ENCODE measurements at places on chromosomes 5 and 9.

DNA sequence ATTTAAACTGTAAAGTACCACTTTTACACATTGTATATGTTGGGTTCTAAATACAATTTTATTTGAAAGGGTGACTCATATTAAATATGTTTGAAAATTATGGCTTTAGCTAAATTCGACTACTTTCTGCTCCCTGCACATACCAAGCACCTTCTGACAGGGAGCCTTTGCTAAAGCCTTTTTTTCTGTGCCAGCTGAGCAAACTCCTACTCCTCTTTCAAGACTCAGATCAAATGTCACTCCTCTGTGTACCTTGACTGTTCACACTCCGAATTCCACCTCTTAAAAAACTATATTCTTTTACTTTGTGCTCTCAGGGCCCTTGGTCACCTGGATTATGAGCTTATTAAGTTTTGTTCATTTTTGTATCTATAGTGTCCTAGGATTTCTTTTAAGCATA is 6.5 kb upstream of the OXCT1 start:
- DNase-seq, result no peak

DNA sequence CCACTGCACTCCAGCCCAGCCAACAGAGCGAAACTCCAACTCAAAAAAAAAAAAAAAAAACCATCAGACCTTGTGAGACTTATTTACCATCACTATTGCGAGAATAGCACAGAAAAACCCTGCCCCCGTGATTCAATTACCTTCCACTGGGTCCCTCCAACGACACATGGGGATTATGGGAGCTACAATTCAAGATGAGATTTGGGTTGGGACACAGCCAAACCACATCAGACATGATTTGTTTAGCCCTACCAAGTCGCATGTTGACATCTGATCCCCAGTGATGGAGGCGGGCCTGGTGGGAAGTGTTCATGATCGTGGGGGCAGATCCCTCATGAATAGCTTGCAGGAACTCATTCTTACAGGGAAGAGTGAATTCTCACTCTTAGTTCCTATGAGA is 26.6 kb downstream of the MYO10 start:
- DNase-seq, result no peak

DNA sequence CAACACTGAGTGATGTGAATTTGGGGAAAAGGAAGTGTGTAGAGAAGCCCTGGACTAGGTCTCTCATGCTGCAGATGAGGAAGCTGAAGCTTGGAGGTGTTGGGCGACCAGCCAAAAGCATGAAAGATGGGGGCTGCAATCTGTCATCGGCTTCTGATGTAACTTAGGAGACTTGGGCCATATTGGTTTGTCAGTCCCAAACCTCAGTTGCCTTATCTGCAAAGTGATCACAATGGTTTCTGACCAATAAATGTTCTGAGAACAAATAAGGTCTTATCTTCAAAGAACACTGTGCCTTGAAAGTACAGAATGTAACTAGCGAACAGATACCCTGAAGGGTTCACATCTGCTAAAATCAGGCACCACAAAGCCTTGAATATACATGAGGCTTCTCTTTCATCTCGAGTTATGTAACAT is 198.4 kb upstream of the NR3C1 start:
- DNase-seq, result peak; percentile 3

DNA sequence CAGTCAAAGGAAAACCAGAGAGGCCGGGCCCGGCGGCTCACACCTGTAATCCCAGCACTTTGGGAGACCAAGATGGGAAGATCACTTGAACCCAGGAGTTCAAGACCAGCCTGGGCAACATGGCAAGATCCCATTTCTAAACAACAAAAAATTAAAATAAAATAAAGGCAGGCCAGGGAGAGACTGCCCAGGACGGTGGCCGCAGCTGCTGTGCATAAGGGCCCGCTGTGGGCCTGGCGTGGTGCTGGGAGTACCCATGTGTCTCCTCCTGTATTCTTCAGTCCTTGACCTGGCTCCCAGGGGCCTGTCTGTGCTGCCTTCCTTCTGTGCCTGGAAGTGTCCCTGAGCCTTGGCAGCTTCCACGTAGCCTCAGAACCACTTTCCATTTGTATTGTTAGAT is 56.8 kb upstream of the CNOT6 start:
- no peak for DNase-seq

- no peak for DNase-seq
These were observed 1.2 kb downstream of the C9orf72 start for GRCh38 chr9:27572061-27572460.

GRCh38 chr5:68200288-68200687 is 15.3 kb upstream of the PIK3R1 start:
- DNase-seq, result no peak

- DNase-seq, result no peak
These were observed 41.1 kb upstream of the CAMK4 start for GRCh38 chr5:111183064-111183463.

GRCh38 chr5:137815202-137815990 is 52.3 kb upstream of the MYOT start:
- DNase-seq, result no peak

- DNase-seq, result no peak
These were observed 88.1 kb upstream of the ADAMTSL1 start for GRCh38 chr9:18385696-18386490.

- DNase-seq, result no peak
These were observed 398.2 kb upstream of the TRPC7 start for GRCh38 chr5:136763548-136763947.

GRCh38 chr9:72773570-72773969 is 179.3 kb downstream of the ALDH1A1 start:
- no peak for DNase-seq

DNA sequence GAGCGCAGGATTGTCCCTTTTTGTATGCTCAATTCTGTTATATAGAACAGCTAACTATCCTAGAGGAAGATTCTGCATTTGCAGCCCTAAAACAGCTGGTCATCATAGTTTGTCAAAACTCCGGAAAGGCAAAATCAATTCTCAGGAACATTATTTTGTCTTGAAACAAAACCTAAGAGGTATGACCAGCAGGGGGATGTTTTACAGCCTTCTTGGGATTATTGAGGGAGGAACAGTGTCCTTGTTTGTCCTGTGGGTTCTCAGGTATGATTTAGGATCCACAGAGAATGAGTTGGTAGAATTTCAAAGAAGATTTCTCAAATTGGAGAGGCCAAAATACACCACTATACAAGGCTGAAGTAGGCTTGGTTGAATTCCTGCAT is 136.4 kb downstream of the ZSWIM6 start:
- no peak for DNase-seq

Data from central memory CD4-positive, alpha-beta T cell (primary cell).